Inflammatory macrophage (primary cell): ENCODE measurements at places on chromosomes 5 and 9.

DNA sequence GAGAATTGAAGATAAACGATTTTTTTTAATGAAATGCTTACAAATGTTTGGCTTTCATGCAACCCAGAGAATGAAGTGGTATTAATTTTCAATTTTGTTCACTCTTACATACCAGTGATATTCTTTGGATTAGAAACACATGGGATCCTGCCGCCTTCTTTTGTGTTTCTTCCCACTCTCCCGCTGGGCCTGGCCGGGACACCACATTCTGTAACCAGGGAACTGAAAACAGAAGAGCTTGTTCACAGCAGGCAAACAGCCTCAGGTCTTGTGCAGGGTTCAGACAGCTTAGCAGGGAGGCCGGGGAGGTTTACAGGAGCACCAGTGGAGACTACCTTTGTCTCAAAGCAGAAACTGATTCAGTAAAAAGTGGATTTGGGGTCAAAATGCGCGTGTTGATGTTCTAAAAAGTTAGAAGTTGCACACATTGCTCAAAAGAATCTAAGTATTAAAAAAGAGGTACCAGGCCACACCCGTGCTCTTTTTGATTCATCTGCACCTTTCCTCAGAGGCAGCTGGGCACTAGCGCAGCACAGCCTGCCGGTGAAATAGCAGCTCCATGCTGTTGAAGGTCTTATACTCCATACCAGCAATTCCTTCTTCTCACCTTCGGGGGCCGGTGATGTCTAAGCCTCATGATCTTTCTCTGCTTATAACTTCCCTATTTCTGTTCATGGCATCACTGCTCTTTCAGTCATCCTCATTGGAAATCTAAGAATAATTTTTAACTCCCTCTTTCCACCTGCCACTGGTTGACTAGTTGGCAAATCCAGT, 67.1 kb downstream of the GRAMD2B start:
- no peak for DNase-seq

DNA sequence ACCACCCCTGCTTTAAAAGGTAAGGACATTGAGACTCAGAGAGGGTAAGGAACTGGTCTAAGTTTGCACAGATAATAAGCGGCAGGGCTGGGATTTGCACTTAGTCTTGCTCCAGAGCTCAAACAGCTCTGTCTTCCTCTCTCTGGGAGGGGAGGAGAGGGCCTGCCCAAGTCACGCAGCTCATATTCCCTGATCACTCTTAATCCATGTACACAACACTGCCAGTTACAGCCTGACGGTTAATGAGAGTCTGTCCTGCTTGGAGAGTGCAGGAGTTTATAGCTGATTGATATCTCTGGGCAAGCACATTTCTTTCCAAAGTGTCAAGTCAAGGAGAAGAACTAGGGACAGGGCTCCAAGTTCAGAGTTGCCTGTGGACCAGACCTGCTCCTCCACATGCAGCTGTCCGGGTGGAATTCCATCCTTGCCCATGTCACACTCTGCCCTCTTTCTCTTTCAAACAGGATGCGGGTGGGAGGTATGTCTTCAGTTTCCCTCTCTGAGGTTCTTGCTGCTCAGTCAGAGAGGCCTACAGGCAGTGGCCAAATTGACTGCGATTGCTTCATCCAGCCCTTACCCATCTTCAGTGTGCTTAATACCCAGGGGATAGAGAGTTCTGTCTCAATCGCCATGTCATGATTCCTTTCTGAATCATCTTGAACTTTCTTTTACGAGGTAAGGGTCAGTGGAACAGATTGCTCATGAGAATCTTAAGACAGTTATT, 54.5 kb downstream of the GALNT12 start:
- peak; percentile 59 for DNase-seq

GRCh38 chr5:107232788-107233187, 437.9 kb downstream of the EFNA5 start:
- no peak for DNase-seq

DNA sequence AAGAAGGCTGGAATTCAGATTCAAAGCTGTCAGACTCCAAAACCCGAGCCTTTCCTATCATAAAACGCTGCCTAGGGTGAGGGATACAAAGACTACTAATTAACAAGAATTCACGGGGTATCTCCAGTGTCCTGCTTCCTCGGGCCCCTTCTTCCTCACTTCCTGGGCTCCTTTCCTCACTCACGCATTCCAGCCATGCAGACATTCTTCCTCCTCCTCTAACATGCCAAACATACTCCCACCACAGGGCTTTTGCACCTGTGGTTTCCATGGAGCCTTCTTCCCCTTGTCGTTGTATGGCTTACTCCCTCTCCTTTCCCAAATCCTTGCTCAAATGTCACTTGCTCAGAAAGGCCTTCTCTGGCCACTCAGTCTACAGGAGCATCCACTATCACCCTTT, 191.4 kb upstream of the TRIM32 start:
- no peak for DNase-seq

DNA sequence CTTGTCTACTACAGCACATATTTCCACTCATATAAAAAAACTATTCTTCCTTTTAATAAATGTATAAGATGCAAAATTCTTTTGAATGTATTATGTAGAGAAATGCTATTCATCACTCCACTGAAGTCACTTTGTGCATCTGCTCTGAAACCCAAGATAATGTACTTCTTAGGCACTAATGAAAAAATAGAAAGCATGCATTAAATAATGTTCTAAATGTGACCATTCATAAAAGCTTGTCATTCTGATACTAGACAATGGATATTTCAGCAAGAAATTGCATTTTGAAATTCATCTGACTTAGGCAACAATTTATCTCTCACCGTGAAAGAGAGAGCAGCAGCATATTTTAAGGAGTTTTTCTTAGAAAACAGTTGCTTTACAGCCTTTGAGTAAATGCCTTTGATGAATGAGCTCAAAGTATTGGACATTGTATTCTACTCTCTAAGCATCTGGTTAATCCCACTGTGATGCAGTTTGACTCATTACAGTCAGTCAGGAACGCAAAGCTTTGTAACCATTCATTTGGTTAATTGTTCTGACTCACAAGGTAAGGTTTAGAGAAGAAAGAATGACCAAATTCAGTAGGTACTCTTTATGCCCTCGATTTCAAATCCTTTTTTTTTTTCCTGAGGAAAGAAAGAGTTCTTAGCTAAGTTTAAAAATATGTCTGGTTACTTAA, 2233.8 kb upstream of the C9orf72 start:
- DNase-seq: no peak

DNA sequence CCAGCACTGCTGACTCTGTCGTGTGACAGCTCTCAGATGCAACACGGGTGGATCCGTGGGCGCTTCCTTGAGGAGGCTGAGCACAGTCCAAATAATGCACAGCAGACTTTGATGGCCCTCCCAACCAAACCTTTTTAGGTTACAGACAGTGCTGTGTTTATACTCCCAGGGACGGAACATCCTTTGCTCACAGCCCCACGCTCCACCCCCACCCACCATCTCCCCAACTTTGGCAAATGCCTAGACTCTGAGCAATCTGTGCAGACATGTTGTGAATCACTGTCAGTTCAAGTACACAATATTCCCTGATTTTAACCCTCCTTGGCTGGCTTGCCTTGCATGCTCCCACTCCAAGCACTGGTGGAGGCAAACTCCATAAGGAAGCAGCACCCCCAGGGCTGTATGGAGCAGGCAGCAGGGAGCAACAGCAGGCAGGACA, 324.6 kb downstream of the MLLT3 start:
- no peak for DNase-seq

DNA sequence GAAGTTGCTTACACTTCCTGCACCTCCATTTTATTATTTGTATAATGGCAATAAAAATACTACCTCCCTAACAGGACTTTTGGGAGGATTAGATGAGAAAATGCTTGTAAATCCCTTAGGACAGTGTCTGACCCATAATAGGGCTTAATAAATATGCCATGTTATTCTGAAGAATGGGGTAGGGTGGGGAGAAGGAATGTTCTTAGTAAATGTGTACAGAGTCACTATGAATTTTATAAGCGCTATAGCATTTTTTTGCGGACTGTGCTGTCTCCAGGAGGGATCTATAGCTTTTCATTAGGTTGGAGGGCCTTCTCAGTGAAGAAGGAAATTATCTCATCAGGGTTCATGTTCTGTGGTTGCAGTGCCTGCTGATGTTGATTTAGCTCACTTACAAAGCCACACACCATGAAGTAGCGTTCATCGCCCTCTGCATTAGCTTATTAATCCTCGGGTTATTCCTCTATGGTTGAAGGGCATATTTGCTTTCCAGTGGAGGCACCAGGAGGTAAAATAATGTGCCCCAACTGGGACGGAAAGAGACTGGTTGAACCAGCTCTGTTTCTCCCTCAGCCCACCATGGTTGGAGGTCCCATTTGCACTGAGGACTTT, 497.1 kb downstream of the ARHGEF28 start:
- no peak for DNase-seq

- no peak for DNase-seq
These were observed 54.7 kb downstream of the KLHL3 start for GRCh38 chr5:137681191-137681590.

DNA sequence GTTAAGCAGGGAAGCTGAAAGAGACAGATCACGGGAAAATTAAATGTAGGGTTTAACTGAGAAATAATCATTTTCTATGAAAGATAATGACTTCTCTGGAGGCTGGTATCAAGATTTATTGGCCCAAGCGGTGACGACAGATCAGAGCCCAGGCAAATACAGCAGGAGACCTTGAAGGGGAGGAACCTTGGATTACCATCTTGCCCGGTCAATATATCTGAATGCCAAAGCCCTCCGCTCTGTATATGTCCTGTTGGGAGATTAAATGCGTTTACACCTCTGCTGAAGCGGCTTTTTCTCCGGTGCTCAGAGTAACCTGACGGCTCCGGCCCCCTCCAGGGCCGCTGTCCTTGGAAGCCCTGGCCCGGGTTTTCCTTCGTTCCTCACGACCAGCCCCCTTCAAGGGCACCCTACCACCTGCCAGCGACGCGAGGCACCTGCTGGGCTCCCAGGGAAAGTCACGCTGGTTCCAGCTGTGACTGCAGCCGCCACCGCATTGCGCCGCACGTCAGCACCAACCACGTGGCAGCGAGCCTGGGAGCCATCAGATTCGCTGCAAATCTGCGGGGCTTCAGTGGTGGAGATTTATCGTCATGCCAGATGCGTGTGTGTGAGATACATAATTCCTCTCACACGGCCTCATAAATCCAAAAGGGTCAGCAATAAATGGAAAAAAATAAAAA, 4.4 kb upstream of the QSOX2 start:
- DNase-seq: no peak

DNA sequence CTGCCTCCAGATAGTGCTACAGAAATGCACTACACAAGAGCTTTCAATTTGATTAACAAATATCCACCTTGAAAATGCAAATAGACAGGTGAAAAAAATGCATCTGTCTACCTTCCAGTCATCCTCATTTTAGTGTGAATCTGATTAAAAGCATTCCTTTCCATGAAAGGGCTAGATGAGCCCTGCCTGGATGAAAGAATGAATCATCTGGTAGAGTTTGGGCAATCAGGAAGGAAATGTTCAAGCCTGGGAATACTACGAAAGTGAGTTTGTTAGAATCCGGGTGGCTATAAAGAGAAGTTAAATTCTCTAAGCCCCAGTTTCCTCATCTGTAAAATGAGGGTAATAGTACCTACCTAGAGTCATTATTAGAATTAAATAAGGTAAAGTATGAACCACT, 142.6 kb downstream of the FAM114A2 start:
- no peak for DNase-seq

DNA sequence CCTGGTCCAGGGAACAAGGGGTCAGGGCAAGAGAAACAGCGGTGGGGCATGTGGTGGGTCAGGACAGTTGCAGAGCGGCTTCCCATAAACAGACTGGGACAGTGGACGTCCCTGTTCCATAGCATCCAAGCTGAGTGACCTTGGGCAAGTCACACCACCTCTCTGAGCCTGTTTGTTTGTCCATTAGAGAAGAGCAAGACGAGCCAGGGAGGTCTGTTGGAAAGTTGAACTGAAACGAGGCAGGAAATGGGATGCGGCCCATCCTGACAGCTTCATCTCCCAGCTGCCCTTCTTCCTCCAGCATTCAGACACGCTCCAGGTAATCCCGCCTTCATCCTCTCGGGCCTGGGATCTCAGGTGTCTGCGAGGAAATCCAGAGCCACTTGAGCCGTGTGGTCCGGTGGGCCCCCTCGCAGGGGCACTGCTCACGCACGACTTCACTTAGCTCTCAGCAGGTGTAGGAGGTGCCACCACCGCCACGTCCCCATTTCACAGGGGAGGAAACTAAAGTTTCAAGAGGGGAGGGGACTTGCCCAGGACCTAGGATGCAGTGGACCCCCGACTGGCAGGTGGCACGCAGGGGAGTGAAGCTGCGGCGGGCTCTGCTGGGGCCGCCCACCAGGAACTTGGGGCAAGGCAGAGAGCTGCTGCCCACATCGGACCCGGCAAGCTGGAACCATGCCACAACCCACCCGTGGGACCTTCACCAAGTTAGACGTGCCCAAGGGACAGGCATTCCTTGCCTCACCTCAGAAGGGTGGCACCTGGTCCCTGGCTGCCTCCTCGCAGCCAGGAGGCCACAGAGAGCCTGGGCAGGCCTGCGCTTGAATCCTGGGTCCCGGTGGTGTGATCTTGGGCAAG, 13.0 kb downstream of the PTGES2 start:
- DNase-seq: no peak

GRCh38 chr5:14364096-14364495, 217.5 kb upstream of the OTULINL start:
- no peak for DNase-seq

- DNase-seq: no peak
These were observed 128.3 kb downstream of the GPBP1 start for GRCh38 chr5:57302164-57302563.

DNA sequence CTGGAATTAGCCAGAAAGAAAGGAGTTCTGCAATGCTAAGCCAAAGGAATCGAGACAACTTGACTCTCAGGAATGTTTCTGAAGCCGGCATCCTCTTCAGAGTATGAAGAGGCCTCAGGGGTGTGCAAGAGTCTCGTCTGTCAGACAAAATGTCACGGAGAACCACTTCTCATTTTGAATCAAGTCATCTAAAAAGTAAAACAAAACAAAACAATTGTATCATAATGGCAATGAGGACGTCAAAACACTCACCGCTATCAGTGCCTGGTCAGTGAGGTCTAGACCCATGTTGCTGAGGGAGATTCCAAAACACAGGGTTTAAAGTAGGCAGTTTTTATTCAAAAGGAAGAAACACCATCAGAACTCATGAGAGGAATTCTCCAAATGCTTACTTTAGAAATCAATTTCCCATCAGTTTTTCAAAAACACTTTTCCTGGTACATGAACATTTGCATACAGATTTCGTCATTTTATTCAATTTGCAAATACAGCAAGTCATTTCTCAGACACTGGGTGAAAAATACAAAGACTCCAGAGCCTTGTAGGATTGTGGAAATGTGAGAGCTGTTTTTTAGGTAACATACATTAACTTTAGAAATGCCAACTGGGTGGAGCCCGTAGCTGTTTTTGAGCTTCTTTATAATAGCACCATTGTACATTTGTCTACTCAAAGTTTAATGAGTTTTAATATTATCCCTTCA, 89.5 kb upstream of the MAP3K1 start:
- DNase-seq: peak; percentile 65
